COR-L47 (cell line): ENCODE measurements at places on chromosomes 2 and 18.
A peak's percentile ranks its signal among the peaks of the same experiment; 100 is the strongest.

- DNase-seq = no peak
These were observed 111.5 kb downstream of the MEP1B start for GRCh38 chr18:32301361-32301760.

DNA sequence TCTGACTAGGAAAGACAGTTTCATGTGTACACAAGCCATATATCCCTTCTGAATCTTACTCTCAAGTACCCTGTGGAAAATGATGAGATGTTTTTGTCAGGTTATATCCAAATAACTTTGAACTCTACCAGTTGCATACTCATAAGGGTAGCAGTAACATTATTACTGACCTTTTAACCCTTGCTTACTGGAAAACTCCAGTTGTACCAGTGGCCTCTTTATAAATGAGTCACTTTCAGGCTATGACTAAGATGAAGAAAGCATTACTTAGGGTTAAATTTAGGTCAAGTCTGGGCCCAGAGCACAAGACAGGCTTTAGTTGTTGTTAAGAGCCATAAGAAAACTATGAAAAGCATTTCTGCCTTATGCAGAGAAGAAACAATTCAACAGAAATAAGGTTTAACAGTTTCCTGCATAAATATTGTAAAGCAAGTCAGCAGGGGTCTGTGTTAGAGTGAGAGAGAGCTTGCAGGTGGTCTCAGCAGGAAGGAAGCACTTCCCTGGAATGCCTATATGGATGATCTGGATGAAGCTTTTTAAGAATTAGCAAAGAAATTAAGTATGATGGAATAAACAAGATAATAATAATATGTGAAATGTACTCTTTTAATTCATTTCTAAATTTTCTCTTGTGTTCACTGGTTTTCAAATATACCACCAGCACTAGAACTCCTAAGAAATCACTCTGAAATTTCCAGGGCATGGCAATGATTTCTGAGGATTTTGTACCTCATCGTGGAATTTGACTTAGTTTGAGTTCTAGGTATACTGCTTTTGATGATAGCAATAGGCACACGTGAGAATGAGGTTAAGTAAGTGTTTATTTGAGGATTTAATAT is 126.6 kb downstream of the UBE2E3 start:
- no peak for DNase-seq

DNA sequence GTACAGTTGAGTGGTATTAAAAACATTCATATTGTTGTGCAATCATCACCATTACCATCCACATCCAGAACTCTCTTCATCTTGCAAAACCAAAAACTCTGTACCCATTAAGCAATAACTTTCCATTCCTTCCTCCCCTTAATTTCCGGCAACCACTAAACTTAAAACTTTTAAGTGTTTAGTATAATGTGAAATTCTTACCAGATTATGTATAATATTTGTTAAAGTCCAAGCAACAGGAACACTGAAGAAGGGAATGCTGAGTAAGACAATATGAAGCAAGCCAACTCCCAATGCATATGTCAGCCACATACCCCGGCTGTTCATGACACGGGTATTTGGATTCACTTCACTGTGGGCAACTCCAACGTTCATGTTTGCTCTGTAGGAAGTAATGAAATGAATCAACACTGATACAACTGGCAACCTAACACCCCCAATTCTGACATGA is 1.9 kb downstream of the ORMDL1 start:
- no peak for DNase-seq

- DNase-seq = peak; percentile 2
These were observed 102.2 kb downstream of the PDE1A start for GRCh38 chr2:182324665-182325064.

DNA sequence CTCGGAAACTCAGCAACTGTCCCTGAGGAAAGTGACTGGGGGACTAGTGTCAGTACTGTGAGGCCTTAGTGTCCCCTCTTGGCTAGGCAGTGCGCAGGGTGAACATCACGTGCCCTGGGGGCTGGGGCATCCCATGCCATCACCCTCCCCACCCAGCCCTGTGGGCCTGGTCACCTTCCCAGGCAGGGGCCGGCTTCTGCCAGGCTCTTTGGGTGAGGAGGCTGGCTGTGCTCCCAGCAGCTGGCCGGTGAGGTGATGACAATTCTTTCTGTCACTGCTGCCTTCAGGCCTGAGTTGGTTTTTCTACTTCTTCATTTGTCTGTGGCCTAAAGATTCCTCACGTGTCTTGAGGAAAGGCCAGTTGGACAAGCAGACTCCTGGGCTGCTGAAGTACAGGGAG is 180.8 kb downstream of the KLHL29 start:
- no peak for DNase-seq

- DNase-seq = no peak
These were observed 2.8 kb downstream of the KCNG2 start for GRCh38 chr18:79800371-79801180.

DNA sequence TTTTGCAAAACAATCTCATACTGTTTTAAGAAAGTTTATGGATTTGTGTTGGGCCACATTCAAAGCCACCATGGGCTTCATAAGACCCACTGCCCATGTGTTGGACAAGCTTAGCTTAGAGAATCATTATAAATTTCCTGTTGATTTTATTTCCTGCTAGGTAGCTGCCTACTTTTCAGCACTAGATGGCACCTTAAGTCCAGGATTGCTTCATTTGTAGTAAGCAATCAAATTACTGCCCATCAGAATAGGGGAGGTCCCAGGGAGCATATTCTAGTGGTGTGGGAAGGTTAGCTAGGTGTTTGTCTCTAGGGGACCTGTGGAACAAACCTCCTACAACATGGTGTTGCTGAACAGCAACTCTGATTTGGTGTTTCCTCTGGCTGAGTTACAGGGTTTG is 11.0 kb upstream of the DCDC2C start:
- DNase-seq = peak; percentile 56
